ENCODE measurements at places on chromosomes 4 and X.
A peak's percentile ranks its signal among the peaks of the same experiment; 100 is the strongest.

DNA sequence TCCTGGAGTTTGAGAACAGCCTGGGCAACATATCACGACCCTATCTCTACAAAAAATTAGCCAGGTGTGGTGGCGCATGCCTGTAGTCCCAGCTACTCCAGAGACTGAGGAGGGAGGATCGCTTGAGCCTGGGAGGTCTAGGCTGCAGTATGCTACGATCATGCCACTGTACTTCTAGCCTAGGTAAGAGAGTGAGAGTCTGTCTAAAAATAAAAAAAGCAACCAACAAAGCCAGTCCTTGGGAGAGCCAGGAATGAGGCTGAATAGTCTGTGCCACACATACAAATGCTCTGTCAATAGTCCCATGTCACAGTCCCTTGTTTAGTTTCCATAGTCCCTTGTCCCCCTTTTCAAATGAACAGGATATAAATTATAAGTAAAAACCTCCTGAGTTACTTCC is 19.3 kb upstream of the PRSS48 start:
- H3K4me3 ChIP-seq, result no peak overlapping the region
- H3K27me3 ChIP-seq, result no peaks in the 10 kb centered on the region

GRCh38 chrX:134470013-134470412 is 10.0 kb downstream of the HPRT1 start:
- H3K4me1 ChIP-seq, result no peaks in the 10 kb centered on the region
- H3K27me3 ChIP-seq, result no peaks in the 10 kb centered on the region
- no peak overlapping the region for H3K4me3 ChIP-seq
- H3K36me3 ChIP-seq, result no peaks in the 10 kb centered on the region
- no peak overlapping the region for H3K27ac ChIP-seq

GRCh38 chr4:165539801-165540200 is 161.0 kb downstream of the CPE start:
- H3K4me1 ChIP-seq, result no peaks in the 10 kb centered on the region
- H3K4me3 ChIP-seq, result no peak overlapping the region
- no peak for DNase-seq
- no peaks in the 10 kb centered on the region for H3K36me3 ChIP-seq
- H3K27ac ChIP-seq, result no peak overlapping the region
- no peaks in the 10 kb centered on the region for H3K27me3 ChIP-seq

DNA sequence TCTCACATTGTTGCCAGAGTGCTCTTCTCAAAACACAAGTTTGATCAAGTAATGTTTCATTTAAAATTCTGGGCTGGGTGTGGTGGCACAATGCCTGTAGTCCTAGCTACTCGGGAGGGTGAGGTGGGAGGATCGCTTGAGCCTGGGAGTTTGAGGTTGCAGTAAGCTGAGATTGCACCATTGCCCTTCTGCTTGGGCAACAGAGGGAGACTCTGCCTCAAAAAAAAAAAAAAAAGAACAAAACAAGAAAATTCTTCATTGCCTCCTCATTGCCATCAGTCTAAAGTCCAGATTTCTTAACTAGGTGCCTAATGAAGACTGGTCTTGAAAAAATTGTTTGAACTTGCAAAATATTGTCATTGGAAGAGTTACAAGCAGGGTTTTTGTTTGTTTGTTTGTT is 120.1 kb downstream of the MFAP3L start:
- H3K27ac ChIP-seq, result no peak overlapping the region
- no peak overlapping the region for H3K4me3 ChIP-seq
- no peaks in the 10 kb centered on the region for H3K27me3 ChIP-seq
- no peaks in the 10 kb centered on the region for H3K4me1 ChIP-seq
- no peaks in the 10 kb centered on the region for H3K36me3 ChIP-seq
- no peak for DNase-seq

DNA sequence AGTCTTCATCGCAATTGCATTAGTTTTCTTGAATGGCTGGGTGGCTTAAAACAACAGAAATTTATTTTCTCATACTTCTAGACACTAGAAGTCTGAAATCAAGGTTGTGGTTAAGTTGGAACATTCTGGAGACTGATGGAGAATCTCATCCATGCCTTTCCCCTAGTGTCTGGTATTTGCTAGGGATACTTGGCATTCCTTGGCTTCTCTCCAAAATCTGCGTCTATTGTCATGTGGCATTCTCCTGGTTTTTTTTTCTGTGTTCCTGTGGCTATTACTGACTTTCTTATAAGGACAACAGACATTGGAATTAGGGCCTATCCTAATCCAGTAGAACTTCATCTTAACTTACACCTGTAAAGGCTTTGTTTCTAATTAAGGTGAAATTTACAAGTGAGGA is 272.8 kb upstream of the EPHA5 start:
- no peaks in the 10 kb centered on the region for H3K4me1 ChIP-seq
- DNase-seq, result no peak
- no peak overlapping the region for H3K27ac ChIP-seq
- H3K4me3 ChIP-seq, result no peak overlapping the region
- H3K27me3 ChIP-seq, result no peaks in the 10 kb centered on the region

GRCh38 chrX:54495814-54496516 is at the start of gene FGD1:
TSS of gene FGD1 (minus strand) at chrX:54496234. CDS start at chrX:54495432, 802 bp downstream.
- H3K4me1 ChIP-seq, result no peaks in the 10 kb centered on the region
- H3K27ac ChIP-seq, result peak within 1 kb of the TSS; percentile 77

DNA sequence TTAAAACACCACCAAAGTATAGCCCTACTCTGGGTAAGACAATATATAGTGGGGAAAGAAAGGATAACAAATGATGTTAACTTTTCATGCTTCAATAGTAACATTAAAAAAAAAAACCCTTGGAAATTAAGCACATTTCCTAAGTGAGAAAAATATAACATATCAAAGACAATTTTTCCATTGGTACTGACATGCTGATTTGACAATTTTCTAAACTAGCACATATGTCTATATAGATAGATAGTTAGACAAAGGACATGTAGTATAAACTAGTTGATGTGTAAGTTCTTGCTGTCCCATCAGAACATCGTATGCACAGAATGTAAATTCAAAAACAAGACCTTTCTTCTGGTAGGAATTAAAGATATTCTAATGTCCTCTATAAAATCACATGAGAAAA is 47.2 kb upstream of the ETNPPL start:
- H3K4me1 ChIP-seq, result no peaks in the 10 kb centered on the region
- H3K27me3 ChIP-seq, result no peaks in the 10 kb centered on the region
- H3K4me3 ChIP-seq, result no peak overlapping the region
- DNase-seq, result no peak
- H3K27ac ChIP-seq, result no peak overlapping the region

DNA sequence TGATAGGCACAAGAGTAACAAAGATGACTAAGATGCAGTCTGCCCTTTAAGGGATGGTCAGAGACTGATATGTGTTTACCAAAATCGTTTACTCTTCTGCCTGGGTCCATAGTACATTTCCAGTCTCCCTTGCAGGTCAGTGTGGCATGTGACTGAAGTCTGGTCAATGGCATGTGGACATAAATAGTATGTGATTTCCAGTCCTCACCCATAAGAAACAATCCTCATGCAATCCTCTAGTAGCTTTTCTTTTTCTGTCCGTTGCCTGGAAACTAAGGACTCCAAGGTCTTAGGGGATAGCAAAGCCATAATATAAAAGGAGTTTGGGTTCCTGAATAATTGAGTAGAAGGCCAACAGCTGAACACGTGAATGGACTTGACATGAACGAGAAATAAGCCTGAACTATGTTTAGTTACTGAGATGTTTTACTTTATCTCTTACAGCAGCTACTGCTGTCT is 1.1 kb downstream of the SLC9B2 start:
- no peak for DNase-seq
- no peaks in the 10 kb centered on the region for H3K36me3 ChIP-seq
- H3K4me1 ChIP-seq, result peaks cover 16% of the 10 kb centered on the region
- peak overlapping the region; percentile 93 for H3K27ac ChIP-seq

GRCh38 chr4:4329496-4329895 is 39.4 kb downstream of the ZBTB49 start:
- H3K27ac ChIP-seq, result no peak overlapping the region
- no peaks in the 10 kb centered on the region for H3K36me3 ChIP-seq
- no peak for DNase-seq
- H3K4me1 ChIP-seq, result no peaks in the 10 kb centered on the region
- no peak overlapping the region for H3K4me3 ChIP-seq

DNA sequence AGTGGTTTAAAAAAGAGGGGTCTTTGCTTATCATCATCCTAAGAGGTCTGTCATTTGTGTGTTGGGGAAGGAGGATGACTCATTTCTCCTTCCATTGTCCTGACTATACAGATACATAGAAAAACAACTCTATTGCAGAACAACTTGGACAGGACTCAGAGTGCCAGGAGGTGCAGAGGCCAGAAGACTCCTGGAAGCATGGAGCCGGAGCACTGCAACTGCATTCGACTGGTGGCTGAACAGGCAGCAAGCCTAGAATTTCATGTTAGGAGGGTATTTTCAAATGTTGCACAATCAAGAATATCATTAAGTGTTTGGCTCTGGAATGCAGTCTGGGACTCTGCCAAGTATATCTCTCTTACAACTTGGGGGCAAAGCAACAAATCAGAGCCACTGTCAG is 35.0 kb upstream of the MAML3 start:
- peaks cover 14% of the 10 kb centered on the region for H3K4me1 ChIP-seq
- no peaks in the 10 kb centered on the region for H3K27me3 ChIP-seq
- DNase-seq, result no peak
- no peak overlapping the region for H3K27ac ChIP-seq
- no peak overlapping the region for H3K4me3 ChIP-seq

- H3K4me3 ChIP-seq, result no peak overlapping the region
- H3K27ac ChIP-seq, result no peak overlapping the region
- no peak for DNase-seq
- no peaks in the 10 kb centered on the region for H3K27me3 ChIP-seq
- no peaks in the 10 kb centered on the region for H3K36me3 ChIP-seq
- H3K4me1 ChIP-seq, result no peaks in the 10 kb centered on the region
Observed at GRCh38 chr4:68283714-68284113, 38.2 kb upstream of the TMPRSS11B start.

GRCh38 chr4:100746141-100746739 is 228.4 kb upstream of the EMCN start:
- H3K27ac ChIP-seq, result no peak overlapping the region
- no peaks in the 10 kb centered on the region for H3K27me3 ChIP-seq
- H3K36me3 ChIP-seq, result no peaks in the 10 kb centered on the region

DNA sequence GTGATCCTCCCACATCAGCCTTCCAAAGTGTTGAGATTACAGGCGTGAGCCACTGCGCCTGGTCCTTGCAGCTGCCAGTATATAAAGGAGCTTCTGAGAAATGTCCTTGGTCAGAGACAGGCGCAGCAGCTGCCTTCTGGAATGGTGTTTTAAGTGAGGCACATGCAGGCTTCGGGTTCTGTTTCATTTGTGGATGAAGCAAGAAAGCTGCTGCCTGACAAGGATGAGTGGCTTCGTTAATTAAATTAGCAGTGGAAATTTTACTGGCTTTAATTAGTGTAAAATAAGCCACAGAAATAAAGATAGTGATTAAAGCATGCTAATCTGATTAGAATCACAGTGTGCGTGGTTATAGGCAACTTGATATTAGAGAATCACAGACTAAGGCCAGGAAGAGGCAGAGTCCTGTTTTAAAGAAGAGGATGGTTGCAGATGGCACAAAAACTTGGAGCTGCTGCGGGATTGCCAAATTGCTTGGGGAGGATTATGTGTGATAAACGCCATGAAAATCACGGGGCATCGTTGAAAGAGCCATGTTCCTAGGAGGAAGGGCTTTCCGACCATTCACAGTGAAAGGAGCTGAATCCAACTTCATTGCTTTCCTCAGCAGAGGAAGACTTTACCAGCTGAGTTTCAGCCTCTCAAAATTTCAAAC is 348.4 kb upstream of the FAT1 start:
- no peak overlapping the region for H3K27ac ChIP-seq
- DNase-seq, result no peak
- H3K36me3 ChIP-seq, result no peaks in the 10 kb centered on the region
- H3K4me1 ChIP-seq, result no peaks in the 10 kb centered on the region

GRCh38 chr4:146814750-146815149 is 130.9 kb downstream of the TTC29 start:
- no peak overlapping the region for H3K27ac ChIP-seq
- no peaks in the 10 kb centered on the region for H3K4me1 ChIP-seq
- no peak overlapping the region for H3K4me3 ChIP-seq

- no peaks in the 10 kb centered on the region for H3K4me1 ChIP-seq
- DNase-seq, result peak; percentile 30
- H3K27me3 ChIP-seq, result no peaks in the 10 kb centered on the region
- H3K27ac ChIP-seq, result peak overlapping the region; percentile 68
Observed at GRCh38 chrX:130173190-130173895, 1.6 kb downstream of the RAB33A start.

GRCh38 chrX:155662282-155662681 is 49.5 kb upstream of the TMLHE start:
- H3K4me1 ChIP-seq, result no peaks in the 10 kb centered on the region
- H3K4me3 ChIP-seq, result no peak overlapping the region
- H3K27me3 ChIP-seq, result no peaks in the 10 kb centered on the region
- H3K27ac ChIP-seq, result no peak overlapping the region
- no peak for DNase-seq

DNA sequence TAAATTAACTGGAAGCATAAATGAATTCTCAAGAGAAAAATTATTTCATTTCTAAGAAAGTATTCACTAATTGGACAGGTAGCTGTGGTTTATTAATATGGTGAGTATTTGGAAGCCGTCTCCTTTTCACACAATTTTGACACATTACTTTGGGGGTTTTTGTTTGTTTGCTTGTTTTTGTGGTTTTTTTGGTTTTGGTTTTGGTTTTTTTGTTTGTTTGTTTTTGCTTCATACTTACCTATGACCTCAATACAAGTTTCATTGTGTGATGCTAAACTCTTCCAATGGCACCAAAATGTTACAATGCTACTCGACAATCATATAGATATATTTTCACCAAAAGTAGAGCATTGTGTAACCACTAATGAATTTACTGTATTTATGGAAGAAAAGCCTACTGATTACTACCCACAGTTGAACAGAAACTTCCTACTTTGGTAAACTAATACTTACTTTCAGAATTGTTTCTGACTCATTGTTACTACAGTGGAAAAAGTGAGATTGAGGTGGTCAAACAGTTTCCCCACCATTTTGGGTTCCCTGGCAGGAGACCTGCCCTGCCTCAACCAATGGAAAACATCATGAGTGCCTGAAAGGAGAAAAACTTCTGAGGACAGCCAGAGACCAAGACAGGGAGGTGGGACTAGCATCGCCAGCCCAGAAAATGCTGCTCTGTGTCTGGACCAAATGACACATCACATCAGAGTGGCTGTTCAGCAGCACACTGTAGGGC is 443.1 kb downstream of the HNRNPD start:
- no peaks in the 10 kb centered on the region for H3K27me3 ChIP-seq
- no peak overlapping the region for H3K27ac ChIP-seq
- H3K4me1 ChIP-seq, result no peaks in the 10 kb centered on the region
- H3K36me3 ChIP-seq, result no peaks in the 10 kb centered on the region

DNA sequence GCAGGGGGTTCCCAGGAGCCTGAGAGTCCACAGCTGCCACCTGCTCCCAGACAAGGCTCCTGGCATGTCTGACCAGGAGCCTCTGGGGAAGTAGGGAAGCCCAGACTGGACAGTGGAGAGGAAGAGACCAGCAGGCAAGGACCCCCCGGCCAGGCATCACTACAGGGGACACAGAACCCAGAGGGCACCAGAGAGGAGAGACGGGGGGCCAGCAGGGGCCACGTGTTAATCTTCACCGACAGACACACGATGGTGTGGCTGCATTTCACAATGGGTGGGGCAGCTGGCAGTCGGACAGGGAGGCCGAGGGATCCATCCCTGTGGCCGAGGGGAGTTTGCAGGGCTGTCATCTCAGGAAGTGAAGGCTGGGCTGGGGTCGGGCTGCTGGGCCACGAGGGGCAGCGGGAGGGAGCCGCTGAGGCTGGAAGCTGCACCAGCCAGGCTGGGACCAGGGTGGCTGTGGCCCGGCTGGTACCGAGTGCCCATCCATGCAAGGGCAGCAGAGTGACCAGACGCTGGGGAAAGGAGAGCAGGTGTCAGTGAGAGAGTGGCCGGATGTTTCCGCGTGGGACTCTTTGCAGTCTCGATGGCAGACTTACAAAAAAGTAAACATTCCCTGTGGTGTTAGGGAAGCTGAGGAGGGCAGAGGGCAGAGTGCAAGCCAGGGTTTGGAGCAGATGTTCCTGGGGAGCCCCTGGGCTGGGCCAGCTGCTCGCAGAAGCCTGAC is 4.7 kb downstream of the PDE6B start:
- no peak overlapping the region for H3K4me3 ChIP-seq
- H3K4me1 ChIP-seq, result no peaks in the 10 kb centered on the region
- H3K36me3 ChIP-seq, result no peaks in the 10 kb centered on the region
- H3K27me3 ChIP-seq, result no peaks in the 10 kb centered on the region
- no peak overlapping the region for H3K27ac ChIP-seq

All from tibial nerve (tissue), 4 donors.